ENCODE measurements at places on chromosomes 1 and 21.

- no peak for DNase-seq
Measured at GRCh38 chr1:189205863-189206262, 1271.8 kb downstream of the BRINP3 start.

DNA sequence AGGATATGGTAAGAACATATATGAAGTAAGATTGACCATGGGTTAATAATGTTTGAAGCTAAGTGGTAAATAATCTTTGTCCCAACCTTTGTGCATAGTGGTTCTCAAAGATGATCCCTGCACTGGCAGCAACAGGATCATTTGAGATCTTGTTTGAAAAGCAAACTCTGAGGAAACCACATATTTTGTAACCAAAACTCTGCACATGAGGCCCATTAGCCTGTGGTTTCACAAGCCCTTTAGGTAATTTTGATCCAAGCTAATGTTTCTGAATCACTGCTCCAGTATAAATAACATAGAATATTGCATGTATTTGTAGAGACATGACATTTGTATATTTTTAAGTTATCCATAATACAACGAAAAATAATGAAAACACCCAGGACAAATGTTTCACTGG lies 147.9 kb upstream of the RGS18 start:
- DNase-seq = no peak

- no peak for DNase-seq
Measured at GRCh38 chr1:212109728-212110127, 74.2 kb downstream of the DTL start.

- no peak for DNase-seq
Measured at GRCh38 chr1:186487163-186487562, 26.2 kb upstream of the PDC start.

DNA sequence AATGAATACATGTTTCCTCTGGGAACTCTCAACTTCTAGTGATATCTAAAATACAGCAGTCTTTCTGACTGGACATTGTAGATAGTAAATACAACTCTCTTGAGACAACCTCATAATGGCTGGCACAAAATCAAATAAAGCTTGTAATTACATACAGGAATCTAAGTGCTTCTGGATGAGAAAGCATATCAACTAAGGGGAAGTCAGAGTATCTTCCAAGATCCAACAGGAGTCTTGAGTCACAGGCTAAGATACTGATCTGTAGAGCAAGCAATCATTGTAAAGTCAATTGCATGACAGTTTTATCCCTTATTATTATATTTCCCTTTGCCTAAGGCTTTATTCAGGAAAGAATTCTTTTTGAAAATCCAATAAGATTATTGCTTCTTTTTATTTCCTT lies 249.9 kb downstream of the LRRIQ3 start:
- DNase-seq = no peak

DNA sequence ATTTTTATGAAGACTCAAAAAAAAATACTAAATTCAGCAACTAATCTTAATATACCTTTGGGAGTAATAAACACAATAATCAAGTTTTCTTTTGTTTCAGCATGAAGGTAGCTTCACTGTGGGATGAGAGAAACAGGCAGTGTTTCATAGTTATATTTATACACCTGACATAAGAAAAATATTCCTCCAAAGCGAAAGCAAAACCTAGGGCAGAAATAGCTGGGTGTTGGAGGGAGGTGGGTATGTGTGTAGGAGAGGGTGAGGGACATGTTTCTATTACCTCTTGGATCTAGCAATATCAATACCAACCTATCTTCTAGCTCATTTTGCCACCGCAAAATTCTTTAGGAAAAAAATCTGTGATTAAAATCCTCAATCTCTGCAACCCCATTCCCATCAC lies 24.9 kb upstream of the MAN1A2 start:
- DNase-seq = no peak

GRCh38 chr21:32140604-32141317 lies 138.1 kb downstream of the MIS18A start:
- DNase-seq = no peak

All from WERI-Rb-1 (cell line).